DMS 273 treated with DMSO at 0.1 percent for 48 hours (cell line): ENCODE measurements at places on chromosomes 6 and 20.

DNA sequence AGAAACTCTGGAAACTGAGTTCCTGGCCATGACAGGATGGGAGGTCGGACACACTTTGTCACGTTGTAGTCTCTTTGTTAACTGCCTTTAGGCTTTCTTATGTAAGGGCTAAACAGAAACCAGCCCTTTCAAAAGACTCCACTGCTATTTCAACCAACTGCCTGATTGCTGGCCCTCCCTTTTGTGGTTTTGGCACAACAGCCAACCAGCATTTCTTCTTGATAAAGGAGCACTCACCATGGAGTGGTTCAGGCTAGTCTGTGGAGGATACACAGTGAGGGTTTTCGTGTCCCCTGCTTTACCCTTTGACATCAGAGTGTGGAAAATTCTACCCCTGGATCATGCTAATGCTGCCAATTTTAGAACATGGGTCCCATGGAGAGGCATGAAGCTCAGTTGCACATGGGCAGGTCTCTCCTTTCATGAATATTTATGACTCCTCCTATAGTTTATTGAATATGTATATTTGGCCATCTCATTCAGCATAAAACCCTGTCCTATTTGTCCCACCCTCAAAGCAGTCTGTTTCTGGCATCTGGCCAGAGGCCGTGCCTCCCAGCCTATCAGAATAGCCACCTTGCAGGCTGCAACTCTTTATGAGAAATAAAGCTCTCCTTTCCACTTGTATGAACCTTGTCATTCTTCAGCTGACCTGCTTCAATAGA is 148.3 kb downstream of the HS3ST5 start:
- no peak for DNase-seq

GRCh38 chr20:24673678-24674570 is 204.5 kb downstream of the SYNDIG1 start:
- no peak for DNase-seq

DNA sequence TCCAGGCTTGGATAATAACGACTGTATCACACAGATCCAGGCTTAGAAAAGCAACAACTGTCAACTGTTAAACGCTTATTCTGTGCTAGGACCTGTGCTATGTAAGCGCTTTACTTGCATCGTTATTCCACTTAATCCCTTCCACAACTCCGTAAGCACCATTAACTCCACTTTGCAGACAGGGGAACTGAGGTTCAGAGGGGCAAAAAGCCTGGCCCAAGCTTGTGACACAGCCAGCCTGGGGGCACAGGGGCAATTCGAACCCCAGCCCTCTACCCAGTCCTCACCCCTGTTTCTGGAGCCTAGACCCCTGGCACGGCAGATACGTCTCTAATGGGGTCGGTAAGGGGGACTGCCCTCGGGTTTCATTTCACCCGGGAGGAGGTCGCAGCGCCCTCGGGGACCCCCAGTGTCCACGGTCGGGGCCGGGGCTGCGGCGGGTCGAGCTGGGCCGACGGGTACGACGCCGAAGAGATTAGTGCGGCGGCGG is 411 bp downstream of the DSN1 start:
- DNase-seq, result no peak

- DNase-seq, result no peak
Measured at GRCh38 chr20:10715035-10715434, 41.2 kb upstream of the JAG1 start.

GRCh38 chr6:3164388-3164787 is 7.0 kb upstream of the TUBB2A start:
- no peak for DNase-seq

DNA sequence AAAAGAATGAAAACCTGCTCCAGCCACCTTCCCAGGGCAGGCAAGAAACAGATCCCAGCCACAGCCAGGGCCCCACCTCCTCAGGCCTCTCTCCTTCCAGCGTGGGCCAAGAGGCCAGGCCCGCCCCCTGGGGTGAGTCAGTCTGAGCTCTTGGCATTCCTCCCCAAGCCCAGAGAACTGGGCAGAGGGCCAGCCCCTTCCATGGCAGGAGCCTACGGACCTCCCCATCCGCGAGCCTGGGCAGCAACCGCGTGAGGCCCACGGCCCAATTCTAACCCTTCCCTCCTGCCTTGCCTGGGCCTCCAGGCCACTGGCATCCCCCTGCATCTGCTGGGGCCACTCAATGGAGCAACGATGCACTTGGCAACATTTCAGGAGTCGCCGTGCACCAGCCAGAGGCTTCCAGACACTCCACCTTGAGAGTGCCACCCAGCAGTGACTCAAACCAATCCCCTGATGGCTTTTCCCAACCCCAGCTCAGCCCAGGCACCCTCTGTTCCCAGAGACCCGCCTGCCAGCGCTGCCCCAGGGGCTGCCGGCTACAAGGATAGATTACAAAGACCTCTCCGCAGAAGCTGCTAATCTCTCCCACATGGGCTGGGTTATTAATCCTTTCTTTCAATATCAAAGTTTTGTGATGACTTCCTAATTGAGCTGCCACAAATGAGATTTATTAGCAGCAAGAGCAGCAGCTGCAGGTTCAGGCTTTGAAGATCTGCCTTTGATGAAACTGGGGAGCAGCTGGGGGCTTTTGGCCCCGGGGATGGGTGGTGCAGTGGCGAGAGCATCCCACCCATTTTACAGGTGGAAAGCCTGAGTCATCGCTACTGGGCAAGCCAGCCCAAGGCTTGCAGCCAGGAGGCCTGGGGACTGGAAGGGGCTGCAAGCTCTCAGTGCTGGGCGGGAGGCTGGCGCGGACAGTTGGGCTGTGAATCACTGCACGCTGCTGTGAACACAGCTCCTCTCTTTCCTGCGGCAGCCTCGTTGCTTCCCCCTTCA is 85.7 kb downstream of the NFATC2 start:
- peak; percentile 82 for DNase-seq

GRCh38 chr6:33993653-33994471 is 152.0 kb downstream of the GRM4 start:
- no peak for DNase-seq

DNA sequence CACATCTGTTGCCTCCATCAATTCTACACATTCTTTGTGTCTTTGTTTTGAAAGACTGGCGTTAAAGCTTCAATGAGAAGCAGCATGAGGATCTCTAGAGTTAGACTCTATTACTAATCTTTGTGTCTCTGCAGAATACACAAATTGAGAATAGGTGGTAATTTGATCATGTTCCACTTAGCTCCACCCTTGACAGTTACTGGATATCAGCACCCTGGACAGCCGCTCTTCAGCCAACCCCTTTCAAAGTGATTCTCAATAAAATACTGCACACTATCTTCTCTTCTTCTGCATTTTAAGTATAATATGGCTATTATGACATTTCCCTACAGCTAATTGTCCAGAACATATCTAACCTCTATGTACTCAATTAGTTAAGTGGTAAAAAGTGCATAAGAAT is 54.3 kb upstream of the CNR1 start:
- DNase-seq, result no peak

DNA sequence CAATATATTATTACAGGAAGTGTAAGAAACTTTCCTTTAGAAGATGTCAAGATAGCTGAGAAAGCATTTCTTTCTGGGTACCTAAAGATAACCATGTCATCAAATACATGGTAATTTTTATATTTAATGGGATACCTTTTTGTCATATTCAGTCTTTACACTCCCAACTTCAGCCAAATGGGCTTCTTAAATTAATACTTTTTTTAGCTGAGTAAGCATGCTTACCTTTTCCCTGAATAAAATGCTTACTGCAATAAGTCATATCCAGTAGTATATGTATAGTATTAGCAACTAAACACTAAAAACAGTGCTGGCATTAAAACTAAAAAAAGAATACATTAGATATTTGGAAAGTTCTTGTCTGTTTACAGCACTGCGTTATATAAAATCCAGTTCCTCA is 17.4 kb upstream of the PBOV1 start:
- no peak for DNase-seq

GRCh38 chr6:54935739-54936138 is 89.2 kb downstream of the FAM83B start:
- DNase-seq, result no peak

- no peak for DNase-seq
Measured at GRCh38 chr20:63160641-63161175, 55.2 kb downstream of the YTHDF1 start.

GRCh38 chr6:53795340-53795701 is 516 bp downstream of the LRRC1 start:
- no peak for DNase-seq

DNA sequence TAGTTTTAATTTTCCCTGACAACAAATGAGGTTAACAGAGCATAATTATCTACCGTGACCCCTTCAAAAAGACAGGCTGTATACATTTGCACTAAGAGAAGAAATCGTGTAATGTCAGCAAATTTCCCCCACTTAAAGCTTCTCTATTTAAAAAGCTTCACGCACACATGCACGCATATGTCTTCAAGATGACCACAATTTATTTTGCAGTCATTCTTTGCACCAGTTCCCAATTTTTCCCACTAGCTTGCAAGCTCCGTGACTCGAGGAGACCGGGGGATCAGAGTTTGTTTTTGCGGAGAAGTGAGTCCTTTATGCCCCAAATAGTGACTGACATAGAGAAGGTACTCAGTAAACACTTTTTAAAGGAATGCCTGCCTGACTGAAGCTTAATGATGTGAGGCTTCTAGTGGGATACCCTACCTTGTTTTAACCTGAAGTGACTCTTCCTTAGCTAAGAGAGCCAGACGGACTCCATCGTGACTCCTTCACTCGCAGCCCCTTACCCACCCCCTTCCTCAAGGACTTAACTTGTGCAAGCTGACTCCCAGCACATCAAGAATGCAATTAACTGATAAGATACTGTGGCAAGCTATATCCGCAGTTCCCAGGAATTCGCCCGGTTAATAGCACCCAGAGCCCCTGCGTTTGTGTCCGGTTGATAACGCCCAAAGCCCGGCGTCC is 9.3 kb upstream of the NQO2 start:
- no peak for DNase-seq

GRCh38 chr6:143941852-143942627 is 66.0 kb downstream of the PLAGL1 start:
- no peak for DNase-seq

DNA sequence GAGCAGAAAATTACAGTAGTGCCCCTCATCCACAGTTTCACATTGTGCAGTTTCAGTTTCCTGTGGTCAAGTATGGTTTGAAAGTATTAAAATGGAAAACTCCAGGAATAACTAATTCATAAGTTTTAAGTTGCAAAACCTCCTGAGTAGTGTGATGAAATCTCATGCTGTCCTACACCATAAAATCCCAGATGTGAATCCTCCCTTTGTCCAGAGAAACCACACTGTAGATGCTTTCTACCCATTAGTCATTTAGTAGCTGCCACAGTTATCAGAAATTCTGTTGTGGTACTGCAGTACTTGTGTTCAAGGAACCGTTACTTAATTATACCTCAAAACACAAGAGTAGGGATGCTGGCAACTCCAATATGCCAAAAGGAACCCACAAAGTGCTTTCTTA is 74.7 kb downstream of the PTCHD4 start:
- no peak for DNase-seq

DNA sequence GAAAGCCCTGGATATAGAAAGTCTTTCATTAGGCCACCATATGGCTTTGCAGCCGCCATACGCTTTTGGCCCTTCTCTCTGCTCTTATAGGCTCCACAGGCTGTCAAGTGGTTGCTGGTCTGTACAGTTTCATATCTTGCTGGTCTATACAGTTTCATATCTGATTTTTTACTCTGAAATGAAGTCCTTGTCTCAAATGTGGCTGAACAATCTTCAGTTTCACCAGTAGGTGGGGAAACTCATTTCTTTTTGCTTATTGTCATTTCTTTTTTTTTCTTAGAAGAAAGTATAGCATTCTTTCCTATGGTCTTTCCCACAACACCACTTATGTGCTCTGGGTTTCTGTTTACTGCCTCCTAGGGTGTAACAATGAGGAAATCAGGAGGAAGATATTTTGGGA is 771.4 kb upstream of the MMS22L start:
- DNase-seq, result no peak

GRCh38 chr20:53829724-53830521 is 236.3 kb upstream of the ZNF217 start:
- DNase-seq, result no peak

DNA sequence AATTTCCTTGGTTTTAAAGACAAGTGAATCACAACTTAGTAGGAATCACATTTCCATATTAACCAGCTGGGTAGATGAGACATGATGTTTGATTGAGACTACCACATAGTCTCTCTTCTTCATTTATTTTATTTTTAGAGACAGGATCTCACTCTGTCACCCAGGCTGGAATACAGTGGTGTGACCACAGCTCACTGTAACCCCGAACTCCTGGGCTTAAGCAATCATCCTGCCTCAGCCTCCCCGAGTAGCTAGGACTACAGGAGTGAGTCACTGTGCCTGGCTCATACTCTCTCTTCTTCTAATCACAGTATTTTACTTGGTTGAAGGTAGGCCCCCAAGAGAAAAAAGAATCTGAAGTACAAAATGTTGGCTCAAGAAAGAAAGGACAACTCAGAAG is 80.2 kb upstream of the ASF1A start:
- DNase-seq, result no peak

DNA sequence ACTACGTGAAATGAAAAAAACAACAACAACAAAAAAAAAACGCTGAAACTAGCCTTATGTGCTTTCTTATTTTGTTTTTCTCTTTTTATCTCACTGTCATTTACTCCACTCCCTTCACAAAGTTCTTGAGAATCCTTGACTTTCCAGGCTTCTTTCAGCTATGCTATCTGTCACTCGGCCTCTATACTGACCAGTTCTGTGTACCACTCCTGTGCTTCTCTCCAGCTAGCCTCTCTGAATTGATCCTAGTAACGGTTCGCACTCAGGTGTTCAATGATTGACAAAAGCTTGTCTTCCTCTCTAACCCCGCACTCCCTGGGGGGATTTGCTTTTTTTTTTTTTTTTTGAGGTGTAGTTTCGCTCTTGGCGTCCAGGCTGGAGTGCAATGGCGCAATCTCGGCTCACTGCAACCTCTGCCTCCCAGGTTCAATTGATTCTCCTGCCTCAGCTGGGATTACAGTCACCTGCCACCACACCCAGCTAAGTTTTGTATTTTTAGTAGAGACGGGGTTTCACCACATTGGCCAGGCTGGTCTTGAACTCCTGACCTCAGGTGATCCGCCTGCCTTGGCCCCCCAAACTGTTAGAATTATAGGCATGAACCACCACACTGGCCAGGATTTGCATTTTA is 31.8 kb downstream of the MLIP start:
- DNase-seq, result no peak

- no peak for DNase-seq
Measured at GRCh38 chr6:82441047-82441855, 77.6 kb downstream of the TPBG start.

- no peak for DNase-seq
Measured at GRCh38 chr6:111260570-111261298, 173.4 kb downstream of the SLC16A10 start.

GRCh38 chr6:119440953-119441352 is 91.4 kb upstream of the MAN1A1 start:
- DNase-seq, result no peak

GRCh38 chr6:71707059-71707458 is 179.3 kb upstream of the RIMS1 start:
- DNase-seq, result no peak

GRCh38 chr6:148137652-148138051 is 205.0 kb upstream of the SASH1 start:
- DNase-seq, result no peak

DNA sequence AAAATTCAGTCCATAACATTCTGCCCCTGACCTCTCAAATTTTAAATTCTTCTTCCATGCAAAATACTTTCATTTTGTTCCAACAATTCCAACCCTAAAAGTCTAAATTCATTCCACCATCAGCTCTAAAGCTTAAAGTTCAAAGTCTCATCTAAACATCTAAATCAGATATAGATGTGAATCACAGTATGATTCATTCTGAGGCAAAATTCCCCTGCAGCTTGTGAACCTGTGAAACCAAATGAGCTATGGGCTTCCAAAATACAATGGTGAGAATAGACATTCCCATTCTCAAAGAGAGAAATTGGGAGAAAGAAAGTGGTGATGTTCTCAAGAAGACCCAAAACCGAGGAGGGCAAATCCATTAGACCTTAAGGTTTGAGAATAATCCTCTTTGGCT is 309.8 kb downstream of the HIVEP2 start:
- no peak for DNase-seq
